ENCODE measurements at places on chromosomes 12 and 14.
A peak's percentile ranks its signal among the peaks of the same experiment; 100 is the strongest.

DNA sequence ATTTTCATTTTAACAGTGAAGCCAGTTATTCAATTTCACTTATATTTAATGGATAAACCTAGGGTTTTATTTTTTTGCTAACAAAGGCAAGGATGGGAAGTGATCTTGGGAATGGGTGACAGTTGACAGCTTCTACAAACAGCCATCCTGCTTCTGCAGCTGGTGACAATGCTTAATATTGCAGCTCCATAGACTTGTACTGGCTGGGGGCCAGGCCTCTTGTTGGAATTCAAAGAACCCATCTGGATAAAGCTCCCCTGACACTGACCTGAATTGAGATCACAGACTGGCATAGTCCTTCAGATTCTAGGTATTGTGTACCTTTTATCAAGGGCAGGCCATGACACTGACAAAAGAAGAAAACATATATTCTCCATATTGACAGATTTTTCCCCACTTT lies 664.6 kb upstream of the FOXG1 start:
- no peak for DNase-seq

DNA sequence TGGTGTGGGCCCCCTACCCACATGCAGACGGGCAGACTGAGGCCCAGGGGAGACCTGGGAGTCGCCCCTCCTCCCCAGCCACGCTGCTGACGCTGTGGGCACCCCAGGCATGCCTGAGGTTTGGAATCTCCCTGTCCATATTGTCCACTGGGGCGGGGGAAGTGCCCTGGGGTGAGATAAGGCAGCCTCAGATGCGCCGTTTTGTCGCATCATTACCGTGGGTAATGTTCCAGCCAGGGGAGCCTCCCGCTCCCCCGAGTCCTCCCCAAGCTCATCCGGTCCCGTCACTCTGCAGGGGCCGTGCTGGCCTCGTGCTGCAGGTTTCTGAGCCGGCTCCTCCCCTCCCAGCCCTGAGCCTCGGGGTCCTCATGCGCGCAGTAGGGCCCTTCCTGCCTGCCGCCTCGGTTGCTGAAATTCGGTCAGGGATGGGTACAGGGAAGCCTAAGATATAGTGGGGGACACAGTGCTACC lies 11.4 kb downstream of the INF2 start:
- DNase-seq = no peak

- no peak for DNase-seq
Measured at GRCh38 chr12:104121001-104121400, 17.0 kb downstream of the NFYB start.

DNA sequence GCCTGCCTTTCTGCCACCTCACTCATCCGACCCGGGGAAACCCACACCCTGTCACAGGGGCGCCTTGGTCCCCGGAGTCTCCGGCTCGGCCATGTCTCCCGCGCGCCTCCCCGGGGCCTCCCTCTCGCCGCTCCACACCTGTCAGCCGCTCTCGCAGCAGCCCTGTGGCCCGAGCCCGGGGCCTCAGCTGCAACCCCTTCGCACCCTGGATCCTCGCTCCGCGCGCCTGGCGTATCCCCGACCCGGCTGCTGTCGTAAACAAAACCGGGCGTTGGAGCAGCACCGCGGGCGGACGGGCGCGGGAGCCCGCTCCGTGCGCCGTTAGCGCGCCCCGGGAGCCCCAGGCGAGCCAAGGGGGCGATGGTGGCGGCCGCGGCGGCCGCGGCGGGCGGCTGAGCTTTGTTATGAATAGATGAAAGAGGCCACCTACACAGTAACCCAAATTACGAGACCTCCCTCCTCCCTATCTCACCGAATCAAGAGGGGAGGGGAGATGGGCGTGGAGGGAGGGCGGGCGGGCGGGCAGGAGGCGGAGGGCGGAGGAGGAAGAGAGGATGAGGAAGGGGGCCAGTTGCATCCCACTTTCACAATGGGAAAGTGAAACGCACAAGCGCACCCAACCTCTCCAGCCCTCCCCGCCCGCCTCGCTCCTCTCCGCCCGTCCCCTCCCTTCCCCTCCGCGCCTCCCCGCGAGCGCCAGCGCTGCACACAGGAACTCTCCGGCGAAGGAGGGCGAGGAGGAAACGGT lies at the start of gene PLXNC1:
Gene PLXNC1 (plus strand): TSS at position 587 of the 748 bp plus-strand sequence. CDS start 395 bp downstream, outside the sequence.
- DNase-seq = peak; percentile 81

GRCh38 chr12:52633383-52633782 lies 15.0 kb upstream of the KRT73 start:
- DNase-seq = no peak

DNA sequence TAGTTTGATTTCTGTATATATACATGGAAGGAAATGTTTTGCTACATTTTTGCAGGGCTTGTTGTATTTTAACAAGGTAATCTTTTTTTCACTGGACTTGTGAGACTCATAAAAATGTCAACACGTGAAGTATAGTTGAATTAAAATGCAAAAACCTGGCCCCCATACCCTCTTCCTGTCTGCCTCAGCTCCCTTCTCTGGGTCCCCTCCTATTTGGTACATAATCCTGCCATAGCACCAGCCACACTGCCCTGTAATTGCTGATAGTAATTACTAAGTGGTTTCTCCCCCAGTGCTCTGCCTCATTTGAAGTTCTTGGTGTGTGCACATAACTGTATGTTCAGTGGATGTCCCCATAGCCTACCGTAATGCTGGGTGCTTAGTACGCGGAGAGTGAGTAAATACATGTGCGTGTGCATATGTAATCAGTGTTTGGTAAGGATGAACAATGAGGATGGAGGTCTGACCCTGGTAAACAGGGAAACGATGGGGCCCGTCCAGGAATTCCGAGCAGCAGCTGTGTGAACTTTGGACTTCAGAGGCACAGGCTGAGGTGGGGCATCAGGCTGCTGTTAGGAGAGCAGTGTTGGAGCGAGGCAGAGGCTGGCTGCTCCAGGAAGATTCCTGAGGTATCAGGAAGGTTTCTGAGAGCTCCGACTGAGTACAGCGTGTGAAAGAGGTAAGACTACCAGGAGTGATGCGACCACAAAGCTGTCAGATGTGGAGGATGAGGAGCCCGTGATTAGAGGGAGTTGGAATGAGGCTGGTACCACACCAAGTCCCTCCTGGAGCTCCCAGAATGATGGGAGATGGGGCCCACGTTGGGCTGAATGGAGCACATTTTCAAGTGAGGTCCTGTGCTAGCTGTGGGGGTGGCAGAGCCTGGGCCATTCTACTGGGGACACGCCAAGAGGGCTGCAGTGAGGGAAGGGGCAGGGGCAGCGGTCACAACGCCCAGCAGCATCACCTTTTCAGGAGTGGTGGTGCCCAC lies 106.8 kb downstream of the PELI2 start:
- no peak for DNase-seq

- DNase-seq = no peak
Measured at GRCh38 chr12:51729331-51729730, 119.2 kb downstream of the FIGNL2 start.

DNA sequence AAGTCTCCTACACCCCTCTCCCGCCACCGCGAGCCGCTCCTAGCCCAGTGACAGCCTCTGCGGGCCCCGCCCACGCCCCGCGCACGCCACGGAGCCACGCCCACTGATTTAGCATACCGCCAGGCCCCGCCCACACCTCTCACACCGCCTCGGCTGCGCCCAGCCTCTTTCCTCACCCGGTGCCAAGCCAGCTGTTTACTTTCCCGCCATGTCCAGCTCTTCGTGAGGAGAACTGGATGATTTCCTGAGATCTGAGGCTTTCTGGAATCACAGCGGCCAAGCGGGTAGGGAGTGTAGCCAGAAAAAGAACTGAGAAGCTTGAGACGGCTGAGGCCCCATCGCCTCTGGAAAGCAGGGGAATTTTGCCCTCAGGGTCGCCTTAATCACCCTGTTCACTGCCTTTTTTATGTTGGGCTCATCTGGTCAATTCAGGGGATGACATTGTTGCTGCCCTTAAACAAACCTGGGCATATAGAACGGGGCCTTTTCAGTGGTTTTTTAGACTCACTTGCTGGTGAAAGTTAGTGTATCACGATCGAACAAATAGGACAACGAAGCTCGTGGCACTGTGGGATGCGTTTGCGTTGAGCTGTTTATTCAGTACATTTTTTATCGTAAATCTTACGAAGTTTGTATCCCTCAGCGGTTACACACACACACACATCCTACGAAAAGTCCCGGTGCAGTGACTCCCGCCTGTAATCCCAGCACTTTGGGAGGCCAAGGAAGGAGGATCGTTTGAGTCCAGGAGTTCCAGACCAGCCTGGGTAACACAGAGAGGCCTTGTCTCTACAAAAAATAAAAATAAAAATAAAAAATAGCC lies at the start of gene RNF212B:
Gene RNF212B (plus strand): TSS at position 165 of the 823 bp plus-strand sequence. CDS start 2,410 bp downstream, outside the sequence.
- peak; percentile 86 for DNase-seq

GRCh38 chr14:90368946-90369721 lies 27.7 kb upstream of the CALM1 start:
- DNase-seq = no peak

- no peak for DNase-seq
Measured at GRCh38 chr12:115004470-115005146, 320.6 kb upstream of the TBX3 start.

DNA sequence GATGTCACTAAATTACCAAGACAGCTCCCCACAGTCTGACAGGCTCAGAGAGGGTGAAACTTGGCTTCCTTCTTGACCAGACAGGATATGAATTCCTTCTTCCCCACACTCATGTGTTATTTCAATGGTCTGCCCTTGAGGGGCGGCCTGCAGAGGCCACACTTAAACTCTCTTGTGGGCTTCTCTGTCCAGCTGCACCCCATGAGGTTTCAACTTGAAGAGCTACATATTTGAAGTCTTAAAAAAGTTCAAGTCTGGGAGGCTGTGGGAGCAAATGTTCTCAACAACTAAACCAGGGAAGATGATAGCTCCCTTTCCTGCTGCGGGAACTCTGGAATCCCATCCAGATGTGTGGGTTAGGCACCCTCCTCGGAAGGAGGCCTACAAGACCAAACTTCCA lies 98.3 kb downstream of the TTC7B start:
- no peak for DNase-seq

GRCh38 chr12:55822228-55822627 lies 4.4 kb downstream of the ORMDL2 start:
- no peak for DNase-seq

GRCh38 chr14:22412926-22413411 lies 176.1 kb downstream of the DAD1 start:
- DNase-seq = no peak

DNA sequence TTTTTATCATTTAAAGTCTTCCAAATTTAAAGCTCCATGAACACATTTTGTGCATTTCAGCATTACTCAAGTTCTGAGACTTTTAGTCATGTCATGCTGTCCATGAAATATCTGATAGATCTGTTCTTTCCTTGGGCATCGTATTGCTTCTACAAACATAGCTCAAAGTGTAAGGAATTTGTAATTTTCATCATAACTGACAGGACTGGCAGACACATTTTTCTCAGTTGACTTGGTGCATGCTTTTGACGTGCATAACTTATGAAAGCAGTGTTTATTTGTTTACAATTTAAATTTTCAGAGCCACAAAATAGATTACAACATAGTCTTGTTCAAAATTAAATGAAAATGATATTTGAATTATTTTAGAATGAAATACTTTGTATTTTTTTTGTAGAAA lies 812.1 kb upstream of the NOVA1 start:
- DNase-seq = no peak

- no peak for DNase-seq
Measured at GRCh38 chr12:27534765-27535161, 10.8 kb downstream of the PPFIBP1 start.

DNA sequence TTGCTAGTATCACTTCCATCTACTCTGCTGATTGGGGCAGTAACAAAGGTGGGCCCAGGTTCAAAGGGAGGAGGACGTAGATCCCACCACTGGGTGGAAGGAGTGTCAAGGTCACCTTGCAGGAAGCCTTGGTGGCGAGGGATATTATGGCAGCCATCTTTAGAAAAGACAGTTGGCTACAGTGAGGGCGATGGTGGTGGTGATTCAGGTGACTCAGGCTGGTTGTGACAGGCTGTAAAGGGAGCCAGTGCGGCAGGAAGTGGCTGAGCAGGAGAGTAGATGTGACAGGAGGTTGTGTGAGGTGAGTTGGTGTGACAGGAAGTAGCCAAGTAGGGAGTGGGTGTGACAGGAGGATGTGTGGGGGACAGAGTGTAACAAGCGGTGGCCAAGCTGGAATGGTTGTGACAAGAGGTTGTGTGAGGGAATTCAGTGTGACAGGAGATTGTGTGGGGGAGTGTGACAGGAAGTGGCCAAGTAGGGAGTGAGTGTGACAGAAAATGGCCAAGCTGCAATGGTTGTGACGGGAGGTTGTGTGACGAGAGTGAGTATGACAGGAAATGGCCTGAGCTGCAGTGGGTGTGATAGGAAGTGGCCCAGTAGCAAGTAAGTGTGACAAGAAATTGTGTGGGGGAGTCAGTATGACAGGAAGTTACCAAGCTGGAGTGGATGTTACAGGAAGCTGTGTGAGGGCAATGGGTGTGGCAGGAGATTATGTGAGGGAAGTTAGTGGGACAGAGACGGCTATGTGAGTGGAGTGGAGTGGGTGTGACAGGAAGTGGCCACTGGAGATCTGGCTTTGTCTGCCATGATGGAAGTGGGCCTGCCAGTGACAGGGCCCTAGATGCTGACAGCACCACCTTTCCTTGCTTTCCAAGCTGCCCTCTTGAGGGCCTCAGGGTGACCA lies 136.5 kb upstream of the MYL2 start:
- peak; percentile 80 for DNase-seq

- no peak for DNase-seq
Measured at GRCh38 chr12:72974954-72975555, 702.9 kb downstream of the TRHDE start.

DNA sequence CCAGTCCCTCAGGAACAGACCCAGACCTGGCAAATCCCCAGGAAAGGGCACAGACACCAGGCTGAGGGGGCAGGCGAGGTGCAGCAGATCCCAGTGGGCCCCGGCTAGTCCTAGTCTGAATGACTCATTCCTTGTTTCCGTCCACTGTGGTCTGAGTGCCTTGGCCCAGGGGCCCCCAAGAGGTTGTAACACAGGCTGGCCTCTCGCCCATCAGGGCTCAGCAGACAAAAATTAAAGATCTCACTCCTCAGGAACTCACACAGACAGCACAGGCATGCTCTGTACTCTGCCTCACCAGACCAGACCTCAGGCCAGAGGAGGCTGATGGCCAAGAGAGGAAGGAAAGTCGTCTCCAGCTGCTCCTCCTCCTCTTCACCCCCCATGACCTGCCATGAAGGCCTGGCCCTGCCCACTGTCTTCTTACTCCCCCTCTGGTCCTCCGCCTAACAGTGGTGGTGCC lies 7.7 kb upstream of the LTBP2 start:
- no peak for DNase-seq

DNA sequence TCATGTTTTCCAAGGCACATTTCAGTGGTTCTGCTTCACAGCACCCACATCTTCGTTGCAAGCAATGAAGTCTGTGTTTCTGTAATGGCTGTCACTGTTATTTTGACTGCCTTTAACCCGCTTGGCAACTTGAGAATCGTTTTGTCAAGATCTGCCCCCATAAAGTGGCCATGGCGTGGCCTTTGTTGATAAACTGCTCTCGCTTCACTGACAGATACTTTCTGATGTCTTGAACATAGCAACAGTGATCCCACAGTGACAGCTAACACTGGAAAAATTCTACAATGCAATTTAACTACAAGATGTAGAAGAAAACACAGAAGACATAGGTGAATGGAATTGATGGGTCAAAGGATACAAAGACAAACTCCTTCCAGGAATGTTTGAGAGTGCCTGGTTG lies 184.2 kb downstream of the KLHL28 start:
- no peak for DNase-seq

Data from stimulated activated naive CD8-positive, alpha-beta T cell treated with anti-CD3 and anti-CD28 coated beads, Interleukin-15, amount 100 ng/mL, for 72 hours (primary cell).